ENCODE measurements at places on chromosomes 7 and 10.

GRCh38 chr10:12435348-12435747 is 86.0 kb downstream of the CAMK1D start:
- DNase-seq, result no peak

DNA sequence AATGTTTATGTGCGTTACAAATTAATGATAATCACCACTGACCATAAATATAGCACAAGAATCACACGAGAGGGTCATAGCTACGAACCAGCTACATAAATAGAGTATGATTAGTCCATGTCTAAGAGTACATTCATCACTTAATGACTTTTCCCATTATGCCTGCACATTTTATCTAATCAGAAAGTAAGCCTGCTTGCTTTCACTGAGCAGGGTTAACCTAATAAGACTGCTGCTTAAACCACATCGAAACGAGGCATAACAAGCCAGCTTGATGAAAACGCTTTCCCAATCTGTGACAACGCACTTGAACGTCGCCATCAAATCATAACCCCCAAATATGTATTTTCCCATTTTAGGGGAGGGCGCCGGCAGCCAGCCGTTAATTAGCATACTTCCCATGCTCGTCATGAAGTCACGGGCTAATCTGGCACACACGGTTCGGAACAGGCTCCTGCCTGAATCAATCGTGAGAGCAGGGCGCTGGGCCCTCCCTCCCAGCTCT is 71.5 kb downstream of the EBF3 start:
- no peak for DNase-seq

DNA sequence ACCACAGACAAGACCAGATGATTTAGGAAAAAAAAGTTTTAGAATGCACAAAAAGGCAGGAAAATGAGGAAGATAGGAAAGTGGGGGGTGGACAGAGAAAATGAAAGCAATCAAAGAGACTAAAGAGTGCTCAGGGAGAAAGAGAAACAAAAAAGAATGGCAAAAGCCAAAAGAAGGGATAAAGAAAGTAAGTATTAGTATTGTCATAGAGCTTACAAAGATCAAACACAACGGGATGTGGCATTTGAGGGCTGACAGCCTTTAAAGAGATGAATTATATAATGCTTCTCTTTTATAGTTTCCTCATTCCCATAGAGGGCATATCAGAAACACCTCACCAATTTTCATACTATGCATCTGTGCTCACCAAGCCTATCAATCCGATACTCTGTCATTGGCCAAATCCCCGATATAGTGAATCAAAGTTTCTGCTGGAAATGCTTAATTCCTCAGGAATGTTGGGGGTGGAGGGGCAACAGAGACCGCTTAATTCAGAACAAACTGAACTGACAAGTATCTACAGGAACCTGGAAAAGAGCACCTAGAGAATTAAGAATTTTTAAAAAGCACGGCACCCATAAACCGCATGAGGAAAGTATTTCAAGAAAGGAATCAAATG is 2.7 kb downstream of the COG5 start:
- DNase-seq, result no peak

- no peak for DNase-seq
These were observed 101.7 kb downstream of the AUTS2 start for GRCh38 chr7:69699931-69700330.

DNA sequence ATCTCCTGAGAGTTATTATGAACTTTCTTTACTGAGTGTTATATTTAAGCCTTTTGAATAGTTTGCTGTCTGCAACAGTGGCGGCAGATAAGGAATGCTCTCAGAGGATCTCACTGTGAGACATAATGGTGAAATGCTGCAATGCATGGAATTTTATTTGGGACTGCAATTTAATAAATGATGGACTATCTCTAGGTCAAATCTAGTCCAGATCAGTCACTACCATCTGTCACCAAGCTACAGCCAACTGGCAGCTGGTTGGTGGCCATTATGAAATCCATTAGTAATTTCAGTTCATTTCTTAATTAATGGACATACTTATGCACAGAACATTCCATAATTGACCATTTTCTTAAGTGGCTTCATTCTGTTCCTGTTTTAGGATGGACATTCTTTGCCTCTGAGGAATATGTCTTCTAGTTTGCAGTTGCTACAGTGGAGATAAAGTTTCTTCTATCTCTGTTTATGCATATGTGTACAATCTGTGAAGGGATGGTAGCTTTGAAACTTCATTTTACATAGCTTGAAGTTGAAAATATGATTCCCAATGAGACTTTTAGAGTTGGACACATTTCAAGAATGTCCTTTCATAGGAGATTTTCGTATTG is 586.6 kb downstream of the SUGCT start:
- peak; percentile 22 for DNase-seq
